ENCODE measurements at places on chromosomes 1 and 21. TPM values are rescaled to one million over a fixed set of nuclear protein-coding genes. Genes with fewer than 3 reads are reported as not detected.

Gene PTPN22
- 0.97 TPM for total RNA-seq

DNA sequence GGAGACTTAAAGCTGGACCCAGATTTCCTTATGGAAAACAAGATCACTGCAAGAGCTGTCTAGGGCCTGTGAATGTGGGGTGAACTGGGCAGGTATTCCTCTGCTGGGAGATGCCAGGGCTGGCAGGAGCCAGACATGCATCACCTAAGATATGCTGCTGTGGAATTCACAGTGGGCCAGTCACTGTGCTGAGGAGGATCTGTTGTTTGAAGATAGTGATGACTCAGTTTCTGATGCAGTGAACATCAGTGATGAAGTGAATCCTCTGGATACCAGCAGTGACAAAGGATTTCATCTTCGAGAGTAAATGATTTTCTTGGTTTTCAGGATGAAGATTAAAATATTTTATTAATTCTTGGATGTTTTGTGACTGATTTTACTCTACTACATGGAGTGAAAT, 29.9 kb upstream of the CAMSAP2 start:
- no peak overlapping the region for H3K4me3 ChIP-seq
- H3K27me3 ChIP-seq = peaks cover 2% of the 10 kb centered on the region
- peak; percentile 13 for DNase-seq
- H3K36me3 ChIP-seq = peaks cover 4% of the 10 kb centered on the region

Gene DMRTA2
- total RNA-seq = not detected

- H3K27me3 ChIP-seq = no peaks in the 10 kb centered on the region
- DNase-seq = no peak
Measured at GRCh38 chr1:156553860-156554485, 18.4 kb downstream of the IQGAP3 start.

GRCh38 chr1:64948216-64948615, 18.1 kb downstream of the JAK1 start:
- H3K36me3 ChIP-seq = no peaks in the 10 kb centered on the region
- no peaks in the 10 kb centered on the region for H3K27me3 ChIP-seq
- no peak overlapping the region for H3K27ac ChIP-seq
- H3K4me1 ChIP-seq = peaks cover 27% of the 10 kb centered on the region
- H3K4me3 ChIP-seq = no peak overlapping the region
- DNase-seq = no peak

GRCh38 chr1:1291548-1292441, 11.6 kb downstream of the SCNN1D start:
- no peak overlapping the region for H3K27ac ChIP-seq
- H3K4me1 ChIP-seq = no peaks in the 10 kb centered on the region

- no peak for DNase-seq
- H3K27me3 ChIP-seq = no peaks in the 10 kb centered on the region
- H3K27ac ChIP-seq = no peak overlapping the region
- H3K4me3 ChIP-seq = no peak overlapping the region
- H3K36me3 ChIP-seq = peaks cover 7% of the 10 kb centered on the region
Measured at GRCh38 chr1:36963006-36963405, 71.3 kb downstream of the GRIK3 start.

- H3K27ac ChIP-seq = peak overlapping the region; percentile 68
- peaks cover 41% of the 10 kb centered on the region for H3K36me3 ChIP-seq
- peaks cover 93% of the 10 kb centered on the region for H3K4me1 ChIP-seq
- H3K27me3 ChIP-seq = no peaks in the 10 kb centered on the region
Measured at GRCh38 chr21:29307718-29308455, 9.2 kb downstream of the BACH1 start.

- peak overlapping the region; percentile 35 for H3K27ac ChIP-seq
- H3K36me3 ChIP-seq = peaks cover 7% of the 10 kb centered on the region
- DNase-seq = peak; percentile 46
- no peaks in the 10 kb centered on the region for H3K27me3 ChIP-seq
Measured at GRCh38 chr1:202498542-202498941, 150.0 kb downstream of the PPP1R12B start.

Gene ADAMTS5
- total RNA-seq = 6.0 TPM

- H3K36me3 ChIP-seq = peaks cover 11% of the 10 kb centered on the region
- H3K4me1 ChIP-seq = peaks cover 10% of the 10 kb centered on the region
- H3K4me3 ChIP-seq = peak overlapping the region; percentile 49
- no peaks in the 10 kb centered on the region for H3K27me3 ChIP-seq
- H3K27ac ChIP-seq = no peak overlapping the region
Measured at GRCh38 chr21:35239811-35240219, 190.7 kb upstream of the RUNX1 start.

GRCh38 chr1:200245473-200245872, 164.4 kb downstream of the ZNF281 start:
- peaks cover 71% of the 10 kb centered on the region for H3K4me1 ChIP-seq
- H3K4me3 ChIP-seq = peak overlapping the region; percentile 22
- peak; percentile 53 for DNase-seq
- H3K36me3 ChIP-seq = no peaks in the 10 kb centered on the region

GRCh38 chr21:46159390-46159789, 4.0 kb upstream of the FTCD start:
- H3K36me3 ChIP-seq = no peaks in the 10 kb centered on the region
- no peaks in the 10 kb centered on the region for H3K4me1 ChIP-seq
- DNase-seq = no peak
- no peak overlapping the region for H3K4me3 ChIP-seq
- peaks cover 6% of the 10 kb centered on the region for H3K27me3 ChIP-seq

Gene MATN1
- total RNA-seq = not detected

- H3K4me1 ChIP-seq = no peaks in the 10 kb centered on the region
- H3K27me3 ChIP-seq = peaks cover 3% of the 10 kb centered on the region
- H3K4me3 ChIP-seq = no peak overlapping the region
- DNase-seq = no peak
- H3K36me3 ChIP-seq = peaks cover 6% of the 10 kb centered on the region
Measured at GRCh38 chr1:13593511-13594131, 10.0 kb downstream of the PDPN start.

DNA sequence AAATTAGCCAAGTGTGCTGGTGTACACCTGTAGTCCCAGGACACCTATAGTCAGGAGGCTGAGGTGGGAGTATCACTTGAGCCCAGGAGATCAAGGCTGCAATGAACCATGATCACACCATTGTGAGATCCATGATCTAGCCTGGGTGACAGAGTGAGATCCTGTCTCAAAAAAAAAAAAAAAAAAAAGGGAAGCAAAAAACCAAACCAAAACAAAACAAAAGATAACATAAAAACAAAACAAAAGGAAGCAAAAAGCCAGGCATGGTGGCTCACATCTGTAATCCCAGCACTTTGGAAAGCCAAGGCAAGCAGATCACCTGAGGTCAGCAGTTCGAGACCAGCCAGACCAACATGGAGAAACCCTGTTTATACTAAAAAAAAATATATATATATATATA, 9.4 kb upstream of the AKR1A1 start:
- H3K27me3 ChIP-seq = peaks cover 5% of the 10 kb centered on the region
- no peak for DNase-seq
- H3K4me3 ChIP-seq = no peak overlapping the region
- H3K36me3 ChIP-seq = no peaks in the 10 kb centered on the region
- no peaks in the 10 kb centered on the region for H3K4me1 ChIP-seq

DNA sequence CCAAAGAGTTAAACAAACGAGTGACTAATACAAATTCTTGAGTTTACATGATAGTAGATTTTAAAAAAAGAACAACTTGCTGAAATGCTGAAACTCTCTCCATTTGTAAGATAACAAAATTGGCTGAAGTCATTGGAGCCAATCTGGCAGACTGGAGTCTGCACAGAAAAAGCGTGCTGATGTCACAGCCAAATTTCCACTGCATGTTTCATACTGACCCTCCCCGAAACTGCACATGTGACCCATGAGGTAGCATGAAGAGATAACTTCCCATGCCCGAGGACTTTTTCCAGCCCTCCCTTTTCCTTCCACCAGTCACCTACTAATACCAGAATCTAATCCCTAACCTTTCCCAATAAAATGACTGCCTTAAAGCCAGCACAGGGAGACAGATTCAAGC, 1.2 kb upstream of the LELP1 start:
- H3K27ac ChIP-seq = no peak overlapping the region
- H3K36me3 ChIP-seq = no peaks in the 10 kb centered on the region
- H3K4me1 ChIP-seq = no peaks in the 10 kb centered on the region
- peaks cover 10% of the 10 kb centered on the region for H3K27me3 ChIP-seq
- DNase-seq = no peak

Gene GJA8
- not detected for total RNA-seq

GRCh38 chr1:90707363-90707710, 9.8 kb downstream of the BARHL2 start:
- H3K27me3 ChIP-seq = peaks cover 49% of the 10 kb centered on the region
- no peak overlapping the region for H3K4me3 ChIP-seq
- H3K27ac ChIP-seq = no peak overlapping the region
- DNase-seq = no peak
- H3K4me1 ChIP-seq = no peaks in the 10 kb centered on the region

Gene B3GALT2
- 0.42 TPM for total RNA-seq

DNA sequence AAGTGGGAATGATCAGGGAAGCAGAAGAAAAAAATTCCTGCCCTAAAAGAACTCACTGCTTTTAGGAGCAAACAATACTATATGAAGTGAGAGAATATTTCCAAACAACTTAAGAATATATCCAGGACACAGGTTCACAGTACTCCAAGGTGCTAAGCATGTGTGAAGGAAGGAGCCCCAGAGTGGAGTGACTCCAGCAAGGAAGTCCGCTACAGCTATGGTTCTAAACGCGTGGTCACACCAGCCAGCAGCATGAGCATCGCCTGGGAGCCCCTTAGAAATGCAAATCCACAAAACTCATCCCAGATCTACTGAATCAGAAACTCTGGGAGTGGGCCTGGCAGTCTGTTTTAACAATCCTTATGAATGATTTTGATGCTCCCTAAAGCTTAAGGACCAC, 36.1 kb downstream of the GADD45A start:
- peaks cover 1% of the 10 kb centered on the region for H3K27me3 ChIP-seq

DNA sequence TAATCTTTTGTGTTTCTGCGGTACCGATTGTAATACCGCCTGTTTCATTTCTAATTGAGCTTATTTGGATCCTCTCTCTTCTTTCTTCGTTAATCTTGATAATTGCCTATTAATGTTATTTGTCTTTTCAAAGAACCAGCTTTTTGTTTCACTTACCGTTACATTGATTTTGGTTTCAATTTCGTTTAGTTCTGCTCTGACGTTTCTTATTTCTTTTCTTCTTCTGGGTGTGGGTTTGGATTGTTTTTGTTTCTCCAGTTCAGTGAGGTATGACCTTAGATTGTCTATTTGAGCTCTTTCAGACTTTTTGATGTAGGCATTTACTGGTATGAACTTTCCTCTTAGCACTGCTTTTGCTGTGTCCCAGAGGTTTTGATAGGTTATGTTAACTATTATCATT, 9.4 kb downstream of the OR2M2 start:
- DNase-seq = no peak
- peaks cover 2% of the 10 kb centered on the region for H3K27me3 ChIP-seq
- no peak overlapping the region for H3K27ac ChIP-seq
- no peak overlapping the region for H3K4me3 ChIP-seq
- H3K36me3 ChIP-seq = no peaks in the 10 kb centered on the region

- H3K27ac ChIP-seq = no peak overlapping the region
- H3K27me3 ChIP-seq = peaks cover 34% of the 10 kb centered on the region
- no peak overlapping the region for H3K4me3 ChIP-seq
- H3K4me1 ChIP-seq = no peaks in the 10 kb centered on the region
- DNase-seq = no peak
Measured at GRCh38 chr1:167588361-167588760, 34.8 kb upstream of the CREG1 start.

GRCh38 chr21:36914244-36915013, 52.0 kb downstream of the HLCS start:
- peaks cover 20% of the 10 kb centered on the region for H3K4me1 ChIP-seq
- peaks cover 4% of the 10 kb centered on the region for H3K27me3 ChIP-seq
- no peaks in the 10 kb centered on the region for H3K36me3 ChIP-seq
- H3K4me3 ChIP-seq = no peak overlapping the region
- H3K27ac ChIP-seq = no peak overlapping the region

Gene RALGPS2
- total RNA-seq = 43.1 TPM

GRCh38 chr1:234914606-234915290, 213.9 kb downstream of the TOMM20 start:
- H3K27me3 ChIP-seq = no peaks in the 10 kb centered on the region
- H3K4me3 ChIP-seq = no peak overlapping the region
- no peak overlapping the region for H3K27ac ChIP-seq
- H3K4me1 ChIP-seq = peaks cover 16% of the 10 kb centered on the region
- no peaks in the 10 kb centered on the region for H3K36me3 ChIP-seq
- DNase-seq = no peak

Gene ZFYVE9
- 15.4 TPM for total RNA-seq

- peaks cover 7% of the 10 kb centered on the region for H3K27me3 ChIP-seq
- H3K27ac ChIP-seq = no peak overlapping the region
- no peaks in the 10 kb centered on the region for H3K36me3 ChIP-seq
- H3K4me3 ChIP-seq = no peak overlapping the region
Measured at GRCh38 chr1:41724248-41724647, 194.5 kb downstream of the HIVEP3 start.

GRCh38 chr1:8495928-8496401, 178.1 kb downstream of the SLC45A1 start:
- DNase-seq = no peak
- no peak overlapping the region for H3K27ac ChIP-seq
- H3K27me3 ChIP-seq = peaks cover 3% of the 10 kb centered on the region
- H3K4me3 ChIP-seq = no peak overlapping the region

Gene ATP1A2
- not detected for total RNA-seq

Gene SGIP1
- total RNA-seq = 70.0 TPM

Gene PRKAA2
- total RNA-seq = 0.38 TPM

Gene MAP3K21
- total RNA-seq = not detected

- peaks cover 12% of the 10 kb centered on the region for H3K4me1 ChIP-seq
- H3K27ac ChIP-seq = no peak overlapping the region
- no peak overlapping the region for H3K4me3 ChIP-seq
- DNase-seq = no peak
Measured at GRCh38 chr1:226975259-226976250, 35.5 kb downstream of the COQ8A start.

- peaks cover 1% of the 10 kb centered on the region for H3K36me3 ChIP-seq
- H3K27ac ChIP-seq = 0 out of 2 replicates have a peak overlapping the region, but pooled peaks have one; percentile 8
- DNase-seq = peak; percentile 64
- H3K4me1 ChIP-seq = peaks cover 46% of the 10 kb centered on the region
Measured at GRCh38 chr21:34582506-34583150, 32.3 kb downstream of the RCAN1 start.

DNA sequence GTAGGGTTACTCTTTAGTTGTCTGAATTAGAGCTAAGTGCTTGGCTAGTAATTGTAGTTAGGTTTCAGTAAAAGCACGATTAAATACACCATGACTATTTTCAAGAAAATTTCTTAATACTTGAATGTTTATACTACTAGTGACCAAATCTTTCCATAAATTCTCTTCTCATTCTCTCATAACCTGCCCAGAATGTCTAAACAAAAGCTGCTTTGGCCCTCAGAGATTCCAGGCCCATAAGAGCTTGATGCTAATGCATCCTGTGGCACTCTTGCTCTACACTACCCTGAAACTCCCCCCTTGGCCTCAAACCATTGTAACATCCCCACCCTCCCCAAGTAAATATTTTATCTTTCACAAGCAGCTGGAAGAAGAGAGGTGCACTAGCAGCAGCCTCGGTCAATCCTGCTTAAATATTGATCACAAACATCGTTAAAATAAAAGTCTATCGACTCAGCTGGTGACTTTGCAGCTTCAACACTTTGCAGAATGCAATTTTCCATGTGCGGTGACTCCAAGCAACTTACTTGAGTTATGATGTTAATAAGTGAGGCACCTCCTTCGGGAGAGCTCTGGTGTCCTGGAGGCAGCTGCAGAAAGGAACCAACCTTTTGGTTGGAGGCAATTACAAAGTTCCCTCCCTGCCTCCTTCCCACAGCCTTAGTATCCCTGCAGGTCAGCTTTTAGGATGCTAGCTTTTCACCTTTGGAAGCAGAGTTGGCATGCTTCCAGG, 315.6 kb upstream of the PLXNA2 start:
- H3K36me3 ChIP-seq = peaks cover 5% of the 10 kb centered on the region
- H3K4me3 ChIP-seq = no peak overlapping the region
- DNase-seq = no peak
- no peak overlapping the region for H3K27ac ChIP-seq

Gene OR2L8
- total RNA-seq = not detected
